ENCODE measurements at places on chromosomes 6 and 20.
A peak's percentile ranks its signal among the peaks of the same experiment; 100 is the strongest.

- no peak for DNase-seq
These were observed 573.6 kb downstream of the MMUT start for GRCh38 chr6:48889429-48889828.

GRCh38 chr6:96934087-96934486 is 9.6 kb downstream of the KLHL32 start:
- DNase-seq: no peak

GRCh38 chr6:139436200-139436956 is 61.9 kb upstream of the CITED2 start:
- no peak for DNase-seq

- DNase-seq: peak; percentile 48
These were observed 4.5 kb downstream of the DLL1 start for GRCh38 chr6:170286246-170286933.

DNA sequence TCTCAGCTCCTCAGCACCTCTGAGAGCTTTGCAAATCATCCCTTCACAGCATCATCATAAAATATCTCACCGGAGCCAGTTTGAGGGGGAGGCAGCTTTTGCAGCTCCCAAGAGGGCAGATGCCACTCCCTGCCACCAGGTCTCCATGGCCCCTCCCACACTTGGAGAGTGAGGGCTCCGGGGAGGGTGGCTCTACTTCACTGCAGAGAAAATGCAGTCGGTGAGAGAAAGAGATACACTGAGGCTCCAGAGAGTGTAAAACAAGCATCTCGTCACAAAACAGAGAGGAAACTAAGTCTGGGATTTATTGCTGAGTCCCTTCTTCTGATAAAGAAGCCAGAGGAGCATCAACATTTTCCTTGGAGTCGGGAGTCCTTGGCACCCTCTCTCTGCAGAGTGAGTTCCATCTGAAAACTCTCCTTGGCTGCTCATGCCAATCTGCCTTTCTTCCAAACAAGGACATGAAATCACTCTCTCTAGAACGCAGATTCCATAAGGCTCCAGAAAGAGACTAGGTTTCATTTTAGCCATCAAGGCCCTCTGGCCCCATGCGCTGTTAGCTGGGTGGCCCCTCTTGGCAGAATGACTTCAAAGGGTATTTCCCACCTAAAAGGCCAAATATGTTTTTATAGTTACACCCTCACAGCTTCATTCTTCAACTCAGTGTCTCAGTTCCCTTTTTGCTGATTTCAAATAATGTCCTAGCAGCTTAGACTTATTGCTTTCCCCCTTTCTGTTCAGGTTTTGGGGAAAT is 70.6 kb upstream of the F13A1 start:
- no peak for DNase-seq

- DNase-seq: no peak
These were observed 3.6 kb downstream of the ZKSCAN3 start for GRCh38 chr6:28353356-28353755.

DNA sequence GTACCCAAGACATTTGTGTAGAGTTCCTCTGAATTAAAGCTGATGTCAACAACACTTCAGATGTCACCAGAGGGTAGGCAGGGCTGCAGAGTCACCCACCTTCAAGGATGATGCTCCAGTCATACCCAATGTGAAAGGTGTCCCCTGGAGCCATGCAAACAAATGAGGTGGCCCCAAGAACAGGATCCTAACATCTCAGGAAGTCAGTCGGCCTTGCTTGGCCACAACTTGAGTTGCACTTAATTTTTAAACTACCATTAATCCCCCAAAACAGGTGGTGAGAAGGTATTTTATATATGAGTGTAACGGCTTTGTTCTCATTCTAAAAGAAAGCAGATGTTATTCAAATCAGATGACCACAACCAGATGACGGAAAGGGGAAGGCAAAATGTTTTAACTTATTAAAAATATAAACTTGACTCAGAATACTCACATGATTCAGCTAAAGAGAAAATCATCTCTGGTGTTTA is 21.1 kb upstream of the SERPINB1 start:
- no peak for DNase-seq

DNA sequence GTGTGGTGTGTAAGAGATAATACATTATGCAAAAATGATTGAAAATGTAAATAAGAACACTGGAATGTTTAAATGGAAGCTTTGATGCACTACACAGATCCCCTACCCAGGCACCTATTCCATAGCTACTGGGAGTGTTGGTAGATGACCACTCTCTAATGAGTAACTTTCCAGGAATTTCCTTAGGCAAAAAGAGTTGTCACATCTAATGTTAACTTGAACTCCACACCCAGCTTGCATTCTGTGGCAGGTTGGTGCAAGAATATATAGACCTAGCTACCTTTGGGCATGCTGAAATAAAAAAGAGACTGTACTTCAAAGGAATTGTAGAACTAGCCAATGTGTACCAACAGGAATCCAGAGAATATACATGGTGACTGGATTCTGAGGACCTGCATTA is 1254.2 kb upstream of the EYS start:
- no peak for DNase-seq

- DNase-seq: no peak
These were observed 17.7 kb upstream of the MYB start for GRCh38 chr6:135163440-135163738.

DNA sequence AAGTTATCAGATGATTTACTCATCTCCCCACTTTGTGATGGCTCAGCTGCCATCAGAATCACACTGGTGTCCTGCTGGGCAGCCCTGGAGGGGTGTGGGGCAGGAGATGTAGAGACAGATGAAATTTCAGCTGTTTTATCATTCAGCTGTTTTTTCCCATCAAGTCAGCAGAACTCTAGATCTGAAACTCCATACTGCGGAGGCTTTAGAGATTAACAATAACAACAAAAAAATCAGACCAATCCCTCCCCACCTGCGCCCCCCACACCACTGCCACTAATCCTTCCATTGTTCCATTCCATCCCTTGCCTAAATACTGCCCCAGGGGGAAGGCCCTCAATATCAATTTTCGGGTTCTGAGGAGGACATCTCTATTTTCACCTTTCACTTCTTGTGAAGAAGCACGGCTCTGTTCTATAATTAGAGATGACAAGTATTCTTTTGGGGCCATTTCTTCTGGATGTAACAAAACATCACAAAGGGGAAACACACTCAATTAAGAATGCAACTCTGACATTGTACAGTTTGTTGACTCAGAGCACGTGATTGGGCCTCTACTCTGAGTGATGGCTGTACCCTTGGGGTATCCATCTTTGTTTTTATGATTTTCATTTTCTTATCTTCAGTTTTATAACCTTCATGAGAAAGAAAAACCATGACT is 396.3 kb downstream of the ZFAND3 start:
- no peak for DNase-seq

GRCh38 chr6:56537223-56537770 is 105.4 kb downstream of the DST start:
- no peak for DNase-seq

DNA sequence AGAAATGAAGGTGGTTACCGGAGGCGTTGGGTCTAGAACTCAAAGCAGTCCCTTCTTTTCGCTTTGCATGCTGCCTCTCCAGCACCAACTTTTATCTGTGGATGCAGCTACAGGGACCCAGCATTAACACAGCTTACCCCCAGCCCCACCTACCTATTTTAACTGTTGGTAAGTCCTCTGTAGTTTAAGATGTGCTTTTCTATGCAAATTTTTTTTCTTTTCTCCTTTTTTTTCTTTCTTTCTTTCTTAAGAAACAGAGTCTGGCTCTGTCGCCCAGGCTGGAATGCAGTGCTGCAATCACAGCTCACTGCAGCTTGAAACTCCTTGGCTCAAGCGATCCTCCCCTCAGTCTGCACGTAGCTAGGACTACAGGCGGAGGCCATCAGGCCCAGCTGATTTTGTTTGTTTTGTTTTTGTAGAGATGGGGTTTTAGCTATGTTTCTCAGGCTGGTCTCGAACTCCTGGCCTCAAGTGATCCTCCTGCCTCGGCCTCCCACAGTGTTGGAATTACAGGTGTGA is 6.5 kb upstream of the USP45 start:
- DNase-seq: no peak

DNA sequence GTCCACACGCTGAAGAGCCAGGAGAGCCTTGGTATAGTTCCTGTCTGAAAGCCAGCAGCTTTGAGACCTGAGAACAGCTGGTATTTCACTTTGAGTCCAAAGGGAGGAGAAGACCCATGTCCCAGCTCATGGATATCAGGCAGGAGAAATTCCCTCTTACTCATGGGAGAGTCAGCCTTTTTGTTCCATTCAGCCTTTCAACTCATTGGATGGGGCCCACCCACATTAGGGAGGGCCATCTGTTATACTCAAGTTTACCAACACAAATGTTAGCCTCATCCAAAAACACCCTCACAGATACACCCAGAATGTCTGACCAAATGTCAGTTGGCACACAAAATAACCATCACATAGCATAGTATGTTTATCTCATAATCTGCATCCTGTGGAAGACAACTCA is 80.1 kb downstream of the GMDS start:
- no peak for DNase-seq

- DNase-seq: peak; percentile 26
These were observed 10.5 kb upstream of the BMP2 start for GRCh38 chr20:6756693-6757595.

DNA sequence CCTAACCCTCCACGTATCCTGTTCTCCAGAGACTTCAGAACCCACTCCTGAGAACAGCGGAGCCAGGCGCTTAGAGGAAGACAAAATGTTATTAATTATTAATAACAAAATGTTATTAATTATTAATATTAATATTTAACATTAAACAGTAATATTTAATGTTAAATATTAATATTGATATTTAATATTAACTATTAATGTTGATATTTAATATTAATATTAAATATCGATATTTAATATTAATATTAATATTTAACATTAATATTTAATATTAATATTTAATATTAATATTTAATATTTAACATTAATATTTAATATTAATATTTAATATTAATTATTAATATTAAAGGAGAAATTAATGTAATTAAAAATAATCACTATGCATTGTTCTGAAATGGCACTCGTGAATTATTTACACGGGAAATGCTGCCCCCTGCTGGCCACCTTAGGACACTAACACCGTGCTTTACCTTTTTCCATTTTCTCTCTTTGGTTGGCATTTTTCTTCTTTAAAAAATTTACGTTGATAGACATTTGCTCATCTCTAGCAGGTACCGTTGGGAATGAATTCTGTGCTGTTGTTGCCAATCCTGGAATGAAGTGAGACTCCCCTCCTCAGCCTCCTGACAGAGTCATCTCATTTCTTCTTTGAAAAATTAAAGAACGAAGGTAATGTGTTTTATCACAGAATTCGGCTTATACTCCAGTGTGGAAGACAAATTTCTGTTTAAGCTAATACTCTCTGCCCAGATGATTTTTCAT is 7.5 kb upstream of the GGTLC1 start:
- DNase-seq: peak; percentile 31

- no peak for DNase-seq
These were observed 263.5 kb downstream of the CENPW start for GRCh38 chr6:126603410-126603809.

DNA sequence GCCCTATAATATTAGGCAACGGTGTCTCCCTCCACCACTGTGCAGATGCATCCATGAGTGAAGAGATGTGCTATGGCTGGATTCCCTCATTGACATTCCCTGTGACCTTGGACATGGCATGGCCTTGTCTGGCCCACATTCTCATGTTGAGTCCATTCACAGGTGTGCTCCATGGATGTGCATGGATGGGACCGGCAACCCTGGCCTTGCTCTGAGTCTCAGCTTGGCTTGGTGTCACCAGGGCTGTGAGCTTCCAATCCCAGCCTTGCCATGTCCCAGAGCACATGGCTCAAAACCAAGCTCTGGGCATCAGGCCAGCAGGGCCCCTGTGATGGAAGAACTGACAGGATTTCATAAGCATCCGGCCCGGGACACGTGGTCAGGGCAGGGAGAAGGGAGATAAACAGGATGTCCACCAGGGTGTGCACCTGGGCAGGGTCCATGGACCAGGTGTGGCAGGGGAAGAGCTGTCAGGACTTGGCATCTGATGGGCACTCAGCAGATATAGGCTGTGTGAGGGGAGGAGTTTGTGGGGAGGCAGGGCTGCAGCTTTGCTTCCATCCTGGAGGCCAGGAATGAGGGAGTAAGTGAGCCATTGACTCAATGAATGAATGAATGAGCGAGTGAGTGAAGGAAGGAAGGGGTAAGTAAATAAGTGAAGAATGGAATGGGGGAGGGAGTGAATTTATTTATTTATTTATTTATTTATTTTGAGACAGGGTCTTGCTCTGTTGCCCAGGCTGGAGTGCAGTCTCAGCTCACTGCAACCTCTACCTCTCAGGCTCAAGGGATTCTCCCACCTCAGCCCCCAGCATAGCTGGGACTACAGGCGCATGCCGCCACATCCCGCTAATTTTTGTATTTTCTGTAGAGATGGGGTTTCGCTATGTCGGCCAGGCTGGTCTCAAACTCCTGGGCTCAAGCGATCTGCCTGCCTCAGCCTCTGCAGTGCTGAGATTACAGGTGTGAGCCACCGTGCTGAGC is 15.7 kb downstream of the NRSN2 start:
- peak; percentile 77 for DNase-seq

DNA sequence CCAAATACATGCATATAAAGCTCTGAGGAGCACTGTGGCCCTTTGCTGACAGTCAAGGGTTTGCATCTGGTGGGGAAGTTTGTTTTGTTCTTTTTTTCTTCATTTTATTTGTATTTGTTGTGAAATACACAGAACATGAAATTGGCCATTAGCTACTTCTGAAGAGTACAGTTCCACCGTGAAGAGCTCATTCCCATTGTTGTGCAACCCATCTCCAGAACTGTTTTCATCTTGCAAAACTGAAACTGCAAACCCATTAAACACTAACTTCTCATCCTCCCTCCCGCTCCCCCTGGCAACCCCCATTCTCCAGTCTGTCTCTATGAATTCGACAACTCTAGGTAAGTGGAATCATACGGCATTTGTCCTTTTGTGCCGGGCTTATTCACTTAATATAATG is 231.3 kb downstream of the TFAP2C start:
- no peak for DNase-seq

GRCh38 chr20:59807909-59808728 is 125.3 kb downstream of the SYCP2 start:
- no peak for DNase-seq

- DNase-seq: no peak
These were observed 52.3 kb upstream of the HFE start for GRCh38 chr6:26034905-26035304.

DNA sequence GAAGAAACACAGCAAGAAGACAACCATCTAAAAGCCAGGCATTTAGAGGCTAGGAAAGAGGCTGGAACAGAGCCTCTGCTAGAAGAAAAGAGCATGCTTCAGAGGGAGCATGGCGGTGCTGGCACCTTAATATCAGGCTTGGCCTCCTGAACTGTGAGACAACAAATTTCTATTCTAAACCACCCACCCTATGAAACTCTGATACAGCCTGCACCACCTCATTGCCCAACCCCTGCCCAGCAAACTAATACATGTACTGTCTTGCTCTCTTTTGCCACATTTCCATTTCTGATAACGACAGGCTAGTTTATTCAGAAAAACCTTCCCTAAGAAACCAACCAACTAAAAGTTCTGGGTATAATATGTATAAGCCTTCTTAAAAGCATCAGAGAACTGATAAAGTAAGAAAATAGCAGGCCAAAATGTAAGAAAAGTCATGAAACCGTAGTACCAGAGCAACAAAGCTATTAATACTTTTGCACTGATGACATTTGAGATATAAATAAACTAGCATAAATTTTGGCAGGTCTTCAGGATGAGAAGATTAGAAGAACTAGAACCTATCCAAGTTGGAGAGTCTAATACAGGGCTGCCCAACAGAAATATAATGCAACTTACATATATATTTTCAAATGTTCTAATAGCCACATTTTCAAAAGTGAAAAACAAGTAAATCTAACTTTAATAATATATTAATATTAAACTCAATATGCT is 184.7 kb upstream of the HSF2 start:
- no peak for DNase-seq
